ENCODE measurements at places on chromosomes 1 and 21.

DNA sequence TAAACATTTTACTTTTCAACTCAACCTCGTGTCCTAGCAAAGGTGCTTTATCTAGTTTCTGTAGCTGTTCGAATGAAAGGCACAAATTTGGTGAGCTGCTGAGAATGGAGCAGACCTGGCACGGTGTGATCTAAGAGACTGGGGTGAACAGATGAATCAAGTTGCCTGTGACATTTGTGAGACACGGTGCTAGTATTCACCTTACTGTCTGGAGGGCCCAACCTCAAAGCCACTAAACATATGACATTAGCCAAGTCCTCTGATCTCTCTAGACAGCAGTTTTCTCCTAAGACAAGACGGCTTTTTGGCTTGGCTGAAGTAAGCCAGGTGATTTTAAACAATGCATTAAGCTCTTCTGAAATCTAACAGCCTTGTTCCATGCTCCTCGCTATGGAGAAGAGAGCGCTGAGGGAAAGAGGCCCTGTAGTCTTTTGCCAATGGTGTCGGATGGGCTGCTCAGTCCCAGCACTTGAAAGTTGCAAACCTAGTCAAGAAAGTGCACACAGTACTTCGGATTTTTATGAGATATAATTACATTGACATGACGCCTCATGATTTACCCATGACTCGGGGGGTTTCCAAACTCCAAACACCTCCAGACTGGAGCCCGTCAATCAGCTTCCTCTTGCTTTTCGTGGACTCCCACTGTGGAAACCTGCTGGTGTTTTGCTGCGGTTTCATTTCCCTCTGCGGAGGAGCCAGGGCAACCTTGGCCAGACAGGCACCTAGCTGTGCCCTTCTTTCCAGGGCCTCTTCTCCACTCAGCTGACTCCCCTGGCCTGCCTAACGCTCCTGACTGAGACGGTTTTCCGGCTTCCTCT, 794 bp upstream of the TOR3A start:
- no peak for DNase-seq

DNA sequence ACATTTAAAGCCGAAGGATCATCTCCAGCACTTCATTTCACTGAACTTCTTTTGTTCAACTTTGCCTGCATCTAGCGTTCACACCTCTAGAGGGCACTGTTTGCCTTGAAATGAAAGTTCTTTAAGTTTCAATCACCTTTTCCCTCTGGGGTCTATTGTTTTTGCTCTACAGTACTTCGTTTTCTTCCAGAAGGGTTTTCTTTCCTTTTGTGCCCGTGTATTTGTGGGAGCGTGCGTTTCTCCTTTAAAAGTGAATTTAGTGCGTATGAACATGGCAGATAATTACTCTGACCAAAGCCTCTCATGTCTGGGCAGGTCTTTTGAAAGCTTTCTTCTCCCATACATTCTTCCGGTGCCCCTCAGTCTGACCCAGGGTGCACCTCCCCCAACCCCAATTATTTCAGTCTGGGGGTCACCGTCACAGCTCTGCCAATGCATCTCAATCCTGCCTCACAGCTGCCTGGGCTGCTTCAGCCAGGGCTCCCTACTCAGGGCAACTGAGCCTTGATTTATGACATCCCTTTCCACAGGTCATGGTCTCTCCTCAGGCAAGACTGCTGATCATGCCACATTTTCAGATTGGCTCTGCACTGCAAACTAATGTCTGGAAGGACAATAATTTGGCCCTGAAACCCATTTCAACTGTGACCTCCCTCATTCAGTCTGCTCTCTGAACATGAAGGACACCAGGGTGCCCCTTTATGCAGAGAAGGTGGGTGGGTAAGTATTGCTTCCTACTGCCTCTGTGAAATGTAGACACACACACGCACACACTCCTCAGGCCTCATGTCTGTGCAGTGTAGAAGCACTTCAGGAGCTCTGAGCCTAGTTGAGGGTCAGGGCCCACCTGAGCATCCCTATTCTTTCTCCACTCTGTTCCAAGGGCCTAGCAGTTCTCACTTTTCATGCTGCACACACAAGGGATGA, 88.6 kb downstream of the NUF2 start:
- peak; percentile 72 for DNase-seq

DNA sequence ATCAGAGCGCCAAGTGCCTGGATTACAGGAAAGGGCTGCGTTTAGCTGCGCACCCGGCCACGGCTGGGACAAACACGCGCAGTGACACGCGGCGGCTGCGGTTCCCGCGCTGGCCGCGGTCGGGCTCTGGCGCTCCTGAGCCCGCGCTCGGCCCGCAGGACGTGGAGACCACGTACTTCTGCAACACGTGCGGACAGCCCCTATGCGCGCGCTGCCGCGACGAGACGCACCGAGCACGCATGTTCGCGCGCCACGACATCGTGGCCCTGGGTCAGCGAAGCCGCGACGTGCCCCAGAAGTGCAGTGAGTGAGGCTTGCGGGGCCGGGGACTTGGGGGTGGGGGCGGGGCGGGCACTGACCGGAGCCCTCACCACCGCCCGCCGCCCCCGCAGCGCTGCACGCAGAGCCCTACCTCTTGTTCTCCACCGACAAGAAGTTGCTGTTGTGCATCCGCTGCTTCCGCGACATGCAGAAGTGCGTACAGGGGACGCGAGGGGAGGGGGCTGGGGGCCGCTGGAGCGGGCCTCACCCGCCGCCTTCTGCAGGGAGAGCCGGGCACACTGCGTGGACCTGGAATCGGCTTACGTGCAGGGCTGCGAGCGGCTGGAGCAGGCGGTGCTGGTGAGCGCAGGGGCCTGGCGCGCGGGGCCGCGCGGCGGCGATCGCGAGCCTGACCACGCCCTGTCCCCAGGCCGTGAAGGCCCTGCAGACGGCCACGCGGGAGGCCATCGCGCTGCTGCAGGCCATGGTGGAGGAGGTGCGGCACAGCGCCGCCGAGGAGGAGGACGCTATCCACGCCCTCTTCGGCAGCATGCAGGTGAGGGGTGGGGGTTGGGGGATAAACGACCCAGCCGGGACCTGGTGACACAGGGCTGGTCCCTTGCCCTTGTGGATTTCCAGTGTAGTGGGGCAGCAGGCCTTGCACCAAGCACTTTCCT, 3.1 kb downstream of the RNF207 start:
- DNase-seq: peak; percentile 50

GRCh38 chr1:165487921-165488320, 43.0 kb upstream of the RXRG start:
- DNase-seq: no peak

DNA sequence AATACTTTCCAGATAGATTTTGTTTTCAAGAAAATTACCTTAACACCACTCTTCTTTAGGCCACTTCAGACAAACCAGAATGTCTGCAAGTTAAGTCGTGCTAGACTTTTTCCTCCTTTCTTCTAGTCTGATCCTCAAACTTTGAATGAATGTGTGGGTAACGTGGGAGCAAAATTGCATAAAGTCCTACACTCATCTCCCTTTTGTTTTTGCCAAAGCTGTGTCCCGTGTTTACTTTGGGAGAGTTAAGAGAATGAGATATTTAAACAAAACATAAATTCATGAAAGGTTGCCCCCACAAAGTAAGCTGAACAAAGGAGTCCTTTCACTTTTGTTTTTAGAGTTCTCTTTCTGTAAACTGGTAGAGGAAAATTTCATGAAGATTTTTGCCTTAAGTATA, 16.9 kb upstream of the VAMP3 start:
- DNase-seq: no peak

- no peak for DNase-seq
Measured at GRCh38 chr1:9609998-9610397, 21.3 kb downstream of the TMEM201 start.

- DNase-seq: peak; percentile 12
Measured at GRCh38 chr1:166379447-166379846, 212.6 kb upstream of the FAM78B start.

DNA sequence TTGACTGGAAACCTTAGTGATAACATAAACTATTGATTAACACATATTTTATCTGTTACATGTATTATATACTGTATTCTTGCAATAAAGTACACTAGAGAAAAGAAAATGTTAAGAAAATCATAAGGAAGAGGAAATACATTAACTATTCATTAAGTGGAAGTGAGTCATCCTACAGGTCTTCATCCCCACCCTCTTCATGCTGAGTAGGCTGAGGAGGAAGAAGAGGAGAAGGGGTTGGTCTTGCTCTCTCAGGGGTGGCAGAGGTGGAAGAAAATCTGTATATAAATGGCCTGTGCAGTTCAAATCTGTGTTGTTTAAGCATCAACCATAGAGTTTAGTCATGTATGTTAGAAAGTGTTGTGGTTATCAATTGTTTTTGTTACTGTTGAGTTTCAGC, 66.1 kb upstream of the CHODL start:
- DNase-seq: no peak

- no peak for DNase-seq
Measured at GRCh38 chr1:17713993-17714392, 41.1 kb upstream of the ACTL8 start.

- no peak for DNase-seq
Measured at GRCh38 chr1:51265618-51266017, 29.5 kb downstream of the RNF11 start.

GRCh38 chr21:41583274-41583790, 75.4 kb upstream of the TMPRSS2 start:
- peak; percentile 6 for DNase-seq

DNA sequence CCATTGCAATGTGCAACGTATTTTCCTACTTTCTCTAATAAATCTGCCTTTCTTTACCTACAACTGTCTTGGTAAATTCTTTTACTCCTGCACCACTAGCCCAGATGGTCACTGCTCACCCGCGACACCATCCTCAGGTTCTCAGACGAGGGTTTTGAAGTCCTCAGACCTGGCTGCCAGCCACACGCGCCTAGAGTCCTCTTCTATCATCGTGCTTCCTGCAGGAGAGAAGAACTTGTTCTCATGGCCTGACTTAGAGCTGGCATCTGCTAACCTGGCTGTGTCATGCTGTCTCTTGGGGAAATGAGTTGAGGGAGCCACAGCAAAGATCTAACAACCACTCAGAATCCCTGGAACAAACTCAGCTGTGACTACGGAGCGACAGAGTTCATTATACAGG, 30.3 kb upstream of the PGBD5 start:
- no peak for DNase-seq

DNA sequence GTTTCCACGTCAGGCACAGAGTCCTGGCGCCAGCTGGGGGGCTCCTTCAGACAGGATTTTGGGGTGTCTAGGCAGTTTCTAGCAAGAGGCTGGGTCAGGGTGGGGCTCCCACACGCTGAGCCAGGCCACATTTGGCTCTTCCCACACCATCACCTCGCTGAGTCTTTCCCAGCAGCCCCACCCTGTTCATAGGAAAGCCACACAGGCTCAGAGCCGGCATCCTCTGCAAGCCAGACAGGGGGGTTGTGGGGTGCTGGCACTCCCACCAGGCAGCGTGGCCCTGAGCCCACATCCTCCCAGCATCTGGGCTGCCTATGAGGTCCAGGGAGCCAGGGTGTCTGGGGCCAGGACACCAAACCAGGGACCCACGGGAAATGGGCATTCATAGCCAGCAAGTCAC, 2.8 kb upstream of the GPR153 start:
- peak; percentile 41 for DNase-seq

DNA sequence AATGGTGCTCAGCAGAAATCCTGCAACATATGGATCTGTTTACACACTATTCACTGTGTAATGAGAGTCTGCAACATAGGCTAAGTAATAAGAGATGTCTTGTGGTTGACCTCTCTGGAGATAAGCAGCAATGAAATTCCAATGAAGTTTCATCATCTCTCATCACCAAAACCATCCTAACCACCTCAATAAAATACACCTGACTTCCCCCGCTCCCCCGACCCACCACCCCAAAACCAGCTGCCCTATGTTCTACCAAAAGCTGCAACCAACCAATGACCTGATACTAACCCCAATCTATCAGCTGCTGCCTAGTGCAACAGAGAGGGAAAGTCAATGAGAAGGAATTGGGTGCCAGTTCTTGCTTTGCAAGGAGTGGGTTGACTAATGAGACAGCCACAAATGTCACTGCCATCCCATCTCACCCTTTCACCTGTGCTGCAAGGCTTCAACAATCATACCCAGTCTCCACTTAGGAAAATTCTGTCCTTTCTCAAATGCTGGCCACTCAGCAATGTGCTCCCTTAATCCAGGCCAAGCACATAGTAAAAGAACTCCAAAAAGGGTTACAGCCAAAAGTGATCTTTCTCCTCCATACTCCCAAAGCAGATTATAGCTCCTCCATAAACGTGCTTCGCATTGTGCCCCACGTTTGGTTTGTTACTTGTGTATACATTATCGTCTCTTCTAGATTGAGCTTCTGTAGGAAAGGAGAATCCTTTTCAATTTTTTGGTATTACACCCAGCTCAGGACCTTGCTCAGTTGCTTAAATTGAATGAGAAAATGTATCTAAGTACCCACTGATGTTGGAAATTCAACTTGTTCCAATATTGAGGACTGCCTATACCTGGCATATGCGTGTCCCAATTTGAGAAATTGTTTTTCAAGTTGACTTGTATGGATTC, 29.0 kb downstream of the MRPL39 start:
- no peak for DNase-seq

DNA sequence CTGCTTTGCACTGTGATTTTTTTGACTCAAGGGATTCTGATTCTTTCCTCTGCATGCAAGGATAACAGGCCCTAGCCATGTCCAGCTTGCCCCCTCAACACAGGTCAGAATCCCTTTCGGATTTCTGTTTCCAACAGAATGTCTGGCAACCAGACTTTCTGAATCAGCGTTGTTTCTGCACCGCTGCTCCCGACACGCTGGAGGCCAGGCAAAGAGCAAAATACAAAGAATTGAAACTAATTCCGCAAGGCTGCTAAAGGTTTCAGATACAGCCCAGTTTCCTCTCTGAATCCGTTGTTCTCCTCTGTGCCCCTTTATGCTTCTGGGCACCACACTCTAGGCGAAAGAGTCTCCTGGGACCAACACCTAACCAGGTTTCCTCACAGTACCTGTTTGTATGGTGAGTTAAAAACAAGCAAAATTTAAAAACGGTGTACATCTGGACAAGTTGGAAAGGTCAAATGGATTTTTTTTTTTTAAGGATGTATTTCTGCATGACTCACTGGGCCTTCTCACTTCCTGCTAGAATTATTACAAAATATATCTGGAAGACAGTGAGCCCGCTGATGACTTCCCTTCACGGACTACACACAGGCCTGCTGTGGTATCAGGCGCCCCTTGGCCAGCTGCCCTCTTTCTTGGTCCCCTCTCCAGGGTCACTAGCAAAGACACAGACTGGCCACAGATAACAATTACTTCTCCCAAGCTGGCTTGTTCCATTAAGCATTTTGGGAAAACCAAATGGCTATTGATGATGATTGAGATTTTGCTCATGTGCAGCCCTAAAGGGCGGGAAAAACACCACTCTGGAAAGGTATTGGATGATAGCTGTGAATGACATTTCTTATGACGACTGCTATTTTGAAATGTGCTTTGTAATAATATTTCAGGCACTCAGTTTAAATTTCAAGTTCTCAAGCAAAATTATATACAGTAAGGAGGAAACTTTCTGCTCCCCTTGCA, 118.3 kb downstream of the TGFB2 start:
- DNase-seq: peak; percentile 84

- DNase-seq: peak; percentile 67
Measured at GRCh38 chr1:201751872-201752271, 77.1 kb upstream of the IPO9 start.

DNA sequence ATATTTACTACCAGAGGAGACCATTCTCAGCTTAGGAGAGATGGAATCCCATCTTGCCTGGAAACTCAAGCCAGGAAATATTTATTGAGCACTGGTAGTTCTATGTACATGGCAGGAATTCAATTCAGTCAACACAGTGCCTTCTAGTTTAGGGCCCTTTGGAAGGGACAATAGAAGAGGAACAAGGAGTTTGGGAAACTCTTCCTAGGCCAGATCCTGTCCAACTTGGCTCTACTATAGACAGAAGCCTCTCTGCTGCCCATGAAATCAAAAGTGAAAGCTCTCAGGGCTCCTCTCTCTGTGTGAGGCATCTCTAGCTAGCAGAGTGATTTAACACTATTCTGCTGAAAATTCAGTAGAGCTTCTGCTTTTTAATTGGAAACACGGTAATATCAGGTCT, 244.6 kb upstream of the MAP1LC3C start:
- no peak for DNase-seq
